ENCODE measurements at places on chromosomes 7 and 10.
A peak's percentile ranks its signal among the peaks of the same experiment; 100 is the strongest.

DNA sequence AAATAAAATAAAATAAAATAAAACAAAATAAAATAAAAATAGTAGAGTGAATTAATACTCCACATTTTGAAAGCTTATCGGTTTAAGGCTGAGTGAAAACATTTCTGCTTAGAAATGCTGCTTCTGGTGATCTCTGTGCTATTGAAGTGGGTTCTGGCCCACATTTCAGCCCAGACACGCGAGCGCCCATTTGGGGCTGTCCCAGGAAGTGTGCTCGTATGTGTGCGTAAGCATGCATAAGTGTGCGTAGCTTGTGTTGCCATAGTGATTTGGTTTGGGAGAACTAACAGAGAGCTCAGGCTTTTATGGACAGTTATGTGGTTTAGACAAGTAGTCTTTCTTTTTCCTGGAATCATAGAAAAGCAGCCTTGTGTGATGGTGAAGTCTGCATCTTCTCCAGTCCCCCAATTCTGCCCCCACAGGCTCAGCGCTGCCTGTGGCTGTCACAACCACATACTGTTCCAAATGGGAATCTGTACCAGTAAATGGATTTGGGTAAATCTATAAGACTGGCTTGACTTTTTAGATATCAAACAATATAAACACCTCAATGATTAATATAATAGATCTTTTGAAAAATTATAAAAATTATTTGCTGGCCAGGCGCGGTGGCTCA is 29.8 kb upstream of the PURB start:
- DNase-seq = peak; percentile 71

DNA sequence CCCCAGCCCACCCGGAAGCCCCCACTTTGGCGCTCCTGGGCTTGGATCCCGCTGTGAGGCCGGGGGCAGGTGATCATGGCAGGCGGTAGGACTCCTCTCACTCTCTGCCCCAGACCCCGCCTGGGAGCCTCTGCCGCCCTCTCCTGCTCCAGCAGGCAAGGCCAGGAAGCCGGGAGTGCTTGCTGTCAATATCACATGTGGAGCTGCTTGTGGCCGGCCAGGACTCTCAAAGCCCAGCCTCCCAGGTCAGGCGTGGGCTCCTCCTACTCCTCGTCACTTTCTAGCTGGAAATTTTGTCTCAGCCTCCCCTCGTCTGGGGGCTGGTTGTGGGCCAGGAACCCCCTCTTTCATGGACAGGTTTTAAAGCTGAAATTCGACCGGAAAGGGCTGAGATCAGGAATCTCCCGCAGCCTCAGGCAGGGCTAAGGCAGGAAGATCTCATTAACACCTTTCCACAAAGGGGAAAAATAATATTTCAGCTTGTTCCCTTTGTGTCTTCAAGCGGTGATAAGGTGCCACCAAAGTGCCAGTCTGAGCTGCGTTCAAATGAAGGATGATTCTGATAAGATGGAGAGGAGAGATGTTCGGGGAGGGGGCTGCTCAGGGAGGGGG is 273.6 kb upstream of the PODXL start:
- DNase-seq = no peak

DNA sequence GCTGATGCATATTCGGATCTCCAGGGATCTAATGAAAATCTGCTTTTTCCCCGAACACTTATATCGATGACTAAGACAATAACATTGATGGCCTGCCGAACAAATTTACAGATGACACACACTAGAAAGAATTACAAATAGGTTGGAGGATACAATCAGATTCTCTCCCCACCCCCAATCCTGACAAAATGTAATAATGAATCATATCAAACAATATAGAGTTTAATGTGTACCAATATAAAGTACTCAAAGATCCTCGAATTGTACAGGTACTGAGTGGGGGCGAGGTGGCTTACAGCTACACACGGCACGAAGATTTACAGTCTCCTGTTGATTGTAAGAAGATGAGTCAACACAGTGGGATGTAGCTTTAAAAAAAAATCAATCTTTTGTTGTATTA is 182.7 kb upstream of the MKLN1 start:
- DNase-seq = no peak

DNA sequence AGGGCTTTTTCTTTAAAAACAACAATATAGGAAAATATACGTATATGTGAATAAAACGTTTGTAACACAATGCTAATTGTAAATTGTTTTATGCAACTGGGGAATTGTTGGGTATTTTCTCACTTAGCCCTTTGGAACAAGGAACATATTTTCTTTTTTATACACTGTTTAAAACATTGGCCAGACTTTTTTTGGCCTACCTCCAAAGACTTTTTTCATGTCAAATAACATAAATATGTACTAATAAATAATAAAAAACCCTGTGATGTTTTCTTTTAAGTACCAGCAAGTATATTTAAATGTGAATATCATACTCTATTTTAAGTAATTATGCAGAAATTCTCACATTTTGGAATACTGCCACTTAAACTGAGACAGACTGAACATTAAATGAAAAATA is 15.7 kb downstream of the TMEM106B start:
- DNase-seq = no peak

- no peak for DNase-seq
These were observed 60.7 kb upstream of the TM9SF3 start for GRCh38 chr10:96647466-96647865.

GRCh38 chr10:102918817-102919245 is 737 bp downstream of the CNNM2 start:
- peak; percentile 54 for DNase-seq

GRCh38 chr10:14617852-14618251 is 156.8 kb downstream of the FAM107B start:
- no peak for DNase-seq

GRCh38 chr10:15897287-15897686 is 37.0 kb upstream of the MINDY3 start:
- no peak for DNase-seq

- no peak for DNase-seq
These were observed 147.5 kb upstream of the RHOBTB1 start for GRCh38 chr10:61091531-61091930.

- no peak for DNase-seq
These were observed 138.4 kb downstream of the MDFIC start for GRCh38 chr7:115060095-115060870.

- no peak for DNase-seq
These were observed 116.6 kb downstream of the TMEM178B start for GRCh38 chr7:141190495-141190894.

DNA sequence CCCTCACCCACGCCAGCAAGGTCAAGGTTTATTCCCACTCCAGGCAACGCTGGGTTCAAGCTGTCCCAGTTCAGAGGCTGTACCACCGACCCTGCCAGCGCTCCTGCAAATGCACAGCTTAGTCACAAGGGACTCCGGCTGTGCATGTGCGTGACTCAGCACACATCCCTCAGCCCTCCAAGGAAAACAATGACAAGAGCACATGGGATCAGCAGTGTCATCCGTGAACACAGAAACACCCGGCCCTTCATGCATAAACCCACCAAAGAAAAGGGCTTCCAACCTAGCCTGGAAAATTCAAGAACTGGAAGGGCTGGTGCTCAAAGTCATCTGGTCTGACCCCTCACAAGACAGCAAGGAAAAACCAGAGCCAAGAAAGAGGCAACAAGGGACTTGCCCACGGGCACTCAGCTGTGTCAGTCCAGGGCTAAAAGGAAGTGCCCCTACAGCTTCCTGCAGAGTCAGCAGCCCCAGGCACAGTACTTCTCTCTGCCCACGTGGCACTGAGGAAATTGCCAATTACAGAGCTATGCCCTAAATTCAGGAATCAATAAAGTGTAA is 106.1 kb downstream of the KCNMA1 start:
- no peak for DNase-seq

GRCh38 chr10:9147475-9147874 is 1093.0 kb downstream of the GATA3 start:
- DNase-seq = no peak

DNA sequence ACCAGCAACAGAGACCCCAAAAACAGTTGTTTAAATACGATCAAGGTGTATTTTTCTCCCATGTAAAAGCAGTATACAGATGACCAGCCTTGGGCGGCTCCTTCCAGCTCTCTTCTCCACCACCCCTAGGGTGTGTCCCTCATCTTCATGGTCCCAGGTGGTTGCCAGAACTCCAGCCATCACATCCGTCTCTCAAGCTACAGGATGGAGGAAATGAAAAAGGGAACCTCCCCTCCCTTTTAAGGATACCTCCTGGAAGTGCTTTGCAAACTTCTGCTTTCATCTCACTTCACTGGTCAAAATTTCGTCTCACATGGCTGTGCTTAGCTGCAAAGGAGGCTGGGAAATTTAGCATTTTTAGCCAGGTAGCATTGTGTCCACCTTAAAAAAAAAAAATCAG is 59.3 kb downstream of the C10orf105 start:
- no peak for DNase-seq

GRCh38 chr10:23391821-23392220 is 47.1 kb upstream of the OTUD1 start:
- DNase-seq = no peak

- DNase-seq = no peak
These were observed 381.1 kb upstream of the SEMA3D start for GRCh38 chr7:85567983-85568382.

- no peak for DNase-seq
These were observed 173.8 kb downstream of the LRRC4 start for GRCh38 chr7:127857464-127857841.

DNA sequence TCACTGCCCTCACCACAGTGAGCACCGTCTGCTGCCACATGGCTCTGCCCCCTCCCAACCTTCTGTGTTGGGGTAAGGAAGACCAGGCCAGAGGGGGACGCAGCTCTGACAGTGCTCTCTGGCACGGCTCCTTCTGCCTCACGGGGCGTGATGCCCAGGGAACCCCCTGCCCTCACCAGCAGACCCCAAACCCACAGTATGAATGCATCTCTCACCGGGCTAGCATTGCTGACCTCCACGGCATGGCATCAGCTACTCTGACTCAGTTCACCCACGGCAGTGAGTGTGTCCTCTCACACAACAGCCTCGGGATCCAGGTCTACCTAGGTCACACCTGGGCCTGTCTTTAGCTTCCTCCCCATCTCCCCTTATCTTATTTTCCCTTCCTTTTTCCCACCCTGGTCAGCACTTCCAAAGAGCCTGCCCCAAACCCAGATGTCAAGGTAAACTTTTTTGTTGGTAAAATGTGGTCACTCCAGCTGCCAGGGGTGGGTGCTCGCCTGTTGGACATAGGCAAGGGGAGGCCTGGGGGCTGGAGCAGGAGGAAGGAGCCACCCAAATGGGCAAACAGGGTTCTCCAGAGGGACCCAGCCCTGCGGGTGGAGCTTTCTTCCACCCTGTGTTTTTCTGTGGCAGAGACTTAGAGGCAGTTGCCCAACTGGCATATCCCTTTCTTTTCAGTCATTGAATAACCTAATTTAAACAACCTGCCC is 4.4 kb downstream of the CALML3 start:
- DNase-seq = no peak

- DNase-seq = peak; percentile 40
These were observed 6.5 kb downstream of the ASB13 start for GRCh38 chr10:5659702-5660528.

DNA sequence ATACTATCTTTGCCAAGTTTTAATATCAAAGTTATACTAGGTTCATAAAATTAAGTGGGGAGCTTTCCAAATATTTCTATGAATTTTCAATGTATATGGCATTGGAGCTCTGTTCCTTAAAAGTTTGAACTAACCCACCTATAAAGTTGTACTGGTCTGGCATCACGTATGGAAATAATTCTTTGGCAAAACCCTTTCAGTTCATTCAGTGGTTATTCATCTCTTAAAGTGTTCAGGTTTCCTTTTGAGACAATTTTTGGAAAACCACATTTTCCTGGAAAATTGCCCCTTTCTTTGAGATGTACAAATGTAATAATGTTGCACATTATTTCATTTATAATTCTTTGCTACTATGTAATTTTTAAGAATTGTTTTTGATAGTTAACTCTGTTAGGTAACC is 62.5 kb upstream of the INPP5A start:
- no peak for DNase-seq

DNA sequence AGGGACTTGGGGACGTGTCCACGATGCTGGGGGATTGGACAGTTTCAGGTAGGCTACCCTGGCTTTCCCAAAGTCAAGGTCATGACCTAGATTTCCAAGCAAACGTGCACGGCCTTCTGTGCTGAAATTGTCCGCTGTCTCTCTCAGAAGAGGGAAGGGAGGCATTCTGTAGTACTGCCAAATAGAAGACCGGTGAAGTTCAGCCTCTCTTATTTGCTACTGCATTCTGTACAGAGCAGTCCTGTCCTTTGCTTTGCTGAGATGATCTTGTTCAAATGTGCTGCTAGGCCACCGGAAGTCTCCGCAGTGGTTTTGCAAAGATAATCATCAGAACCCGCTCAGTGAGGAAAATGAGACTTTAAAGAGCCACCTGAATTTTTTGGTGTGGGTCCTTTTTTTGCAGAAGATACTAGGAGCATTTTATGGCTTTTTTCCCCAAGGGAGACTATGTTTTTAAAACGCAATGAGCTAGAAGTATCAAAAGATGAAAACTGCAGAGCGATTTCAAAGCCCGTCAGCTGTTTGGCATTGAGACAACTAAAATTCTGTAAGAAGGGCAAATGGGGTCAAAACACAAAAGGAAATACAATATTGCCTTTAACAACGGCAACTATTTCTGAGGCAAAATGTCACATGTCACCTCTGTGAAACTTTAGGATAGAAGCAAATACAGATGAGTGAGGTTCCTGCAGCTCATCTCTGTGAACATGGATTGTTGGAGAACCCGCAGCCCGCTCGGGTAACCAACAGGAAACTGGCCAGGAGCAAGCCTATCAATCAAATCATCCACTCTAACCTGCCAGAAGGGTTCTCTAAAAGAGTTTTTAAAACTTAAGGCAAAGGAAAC is 1.3 kb upstream of the NMT2 start:
- DNase-seq = peak; percentile 36

DNA sequence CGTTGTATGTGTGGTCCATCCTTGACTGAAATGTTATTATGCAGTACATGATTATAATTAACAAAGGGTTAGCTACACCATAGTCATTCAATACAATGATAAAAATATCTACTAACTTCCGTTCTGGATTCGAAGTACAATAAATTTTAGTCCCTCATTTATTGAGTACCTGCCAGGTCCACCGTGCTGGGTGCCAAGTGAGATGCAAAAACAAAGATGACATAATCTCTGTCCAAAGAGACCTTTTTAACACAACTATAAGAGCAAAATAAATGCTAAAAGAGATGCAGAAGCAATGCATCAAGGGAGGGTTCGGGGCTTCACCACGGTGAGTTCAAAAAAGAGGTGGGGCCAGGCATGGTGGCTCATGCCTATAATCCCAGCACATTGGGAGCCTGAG is 33.1 kb downstream of the LAMB1 start:
- no peak for DNase-seq

DNA sequence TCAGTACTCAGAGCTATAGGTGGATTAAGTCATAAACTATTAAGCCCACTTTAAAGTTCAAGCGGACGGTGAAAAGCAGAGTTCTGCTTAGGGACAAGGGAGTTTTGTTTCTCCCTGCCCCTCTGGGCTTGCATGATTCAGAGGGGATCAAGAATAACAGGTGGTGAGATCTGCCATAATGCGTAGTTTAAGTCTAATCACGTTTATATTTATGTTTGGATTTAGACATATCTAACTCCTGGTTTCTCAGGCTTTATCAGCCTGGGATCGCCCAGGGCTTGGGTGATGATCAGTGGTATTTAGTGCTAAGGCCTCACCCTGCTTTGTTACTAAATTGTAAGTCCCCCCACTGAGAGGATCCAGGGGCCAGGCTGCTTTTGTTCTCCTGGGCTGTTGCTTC is 335.4 kb upstream of the NRP1 start:
- DNase-seq = no peak
